ENCODE measurements at places on chromosomes 11 and 22.

DNA sequence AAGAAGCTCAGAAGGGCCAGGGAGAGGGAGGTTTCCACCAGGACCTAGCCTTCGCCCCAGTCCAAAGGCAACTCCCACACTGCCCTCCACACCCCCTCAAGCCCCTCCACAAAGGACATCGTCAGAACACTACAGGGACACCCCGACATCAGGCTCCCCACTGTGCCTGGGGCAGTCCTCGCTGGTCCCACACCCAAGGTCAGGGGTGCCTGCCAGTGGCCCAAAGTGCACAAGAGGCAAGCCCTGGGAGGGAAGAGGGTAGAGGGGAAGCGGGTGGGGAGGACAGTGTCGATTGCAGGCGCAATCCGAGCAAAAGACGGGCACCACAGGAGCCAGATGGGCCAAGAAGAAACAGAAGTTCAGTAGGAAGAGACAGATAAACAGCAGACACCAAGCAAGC, 35.6 kb upstream of the JAM3 start:
- no peak for DNase-seq

- DNase-seq = peak; percentile 63
Observed at GRCh38 chr11:66725647-66726046, 3.4 kb downstream of the SPTBN2 start.

GRCh38 chr22:20807315-20807752, 33.4 kb downstream of the SERPIND1 start:
- peak; percentile 86 for DNase-seq

DNA sequence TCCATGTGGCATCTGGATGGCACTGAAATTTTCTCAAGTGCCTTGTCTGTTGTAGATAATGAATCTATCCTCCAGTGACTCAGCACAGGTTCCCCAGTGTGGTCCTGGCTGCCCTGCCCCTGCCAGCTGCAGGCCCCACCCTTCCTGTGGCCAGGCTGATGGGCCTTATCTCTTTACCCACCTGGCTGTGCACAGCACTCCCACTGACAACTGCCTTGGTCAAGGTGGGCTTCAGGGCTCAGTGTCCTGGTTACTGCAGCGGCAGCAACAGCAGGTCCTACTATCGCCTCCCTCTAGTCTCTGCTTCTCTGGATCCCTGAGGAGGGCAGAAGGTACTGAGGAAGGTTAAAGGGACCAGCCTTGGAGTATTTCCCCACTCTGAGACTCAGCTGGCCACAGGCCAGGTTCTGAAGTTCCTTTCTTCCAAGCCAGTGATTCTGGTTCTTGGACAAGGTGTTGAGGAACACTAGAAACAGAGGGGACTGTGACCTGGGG, 3.1 kb downstream of the HMBS start:
- no peak for DNase-seq

DNA sequence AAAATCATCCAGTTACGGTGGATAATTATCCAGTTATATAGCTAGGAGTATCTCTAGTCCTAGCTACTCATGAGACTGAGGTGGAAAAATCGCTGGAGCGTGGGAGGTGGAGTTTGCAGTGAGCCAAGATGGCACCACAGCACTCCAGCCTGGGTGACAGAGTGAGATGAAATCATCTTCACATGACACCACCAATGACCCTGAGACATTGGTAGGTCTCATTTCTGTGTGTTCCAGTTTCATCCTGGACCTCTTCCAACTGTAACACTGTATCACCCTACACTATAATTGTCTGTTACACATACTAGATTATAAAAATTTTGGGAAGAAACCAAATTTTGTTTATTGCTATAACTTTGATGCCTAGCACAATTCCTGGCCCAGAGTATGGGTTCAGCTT, 446.8 kb downstream of the TMEM135 start:
- no peak for DNase-seq

DNA sequence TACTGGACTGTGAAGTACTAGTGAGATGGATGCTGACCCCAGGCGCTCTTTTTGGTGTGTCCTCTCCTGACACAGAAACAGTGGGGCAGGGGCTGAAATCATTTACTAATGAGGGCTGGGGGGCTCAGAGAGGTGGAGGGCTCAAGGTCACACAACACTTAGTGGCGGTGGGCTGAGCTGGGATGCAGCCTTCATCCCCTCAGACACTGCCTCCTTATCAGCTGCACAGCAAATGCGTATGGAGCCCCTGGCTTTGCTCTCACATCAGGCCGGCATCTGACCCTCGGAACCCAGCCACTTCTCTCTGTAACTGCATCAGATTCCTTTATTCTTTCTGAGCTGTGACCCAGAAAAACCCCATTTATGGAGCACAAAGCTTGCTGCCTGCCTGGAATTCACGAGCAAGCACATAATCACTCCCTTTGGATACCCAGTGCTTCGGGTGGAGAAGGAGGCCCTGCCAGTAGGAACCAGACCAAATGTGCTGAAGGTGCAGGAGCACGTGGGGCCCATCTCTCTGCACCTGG, 736.6 kb downstream of the TBC1D22A start:
- no peak for DNase-seq

- no peak for DNase-seq
Observed at GRCh38 chr11:69512136-69512535, 30.7 kb downstream of the LINC01488 start.

DNA sequence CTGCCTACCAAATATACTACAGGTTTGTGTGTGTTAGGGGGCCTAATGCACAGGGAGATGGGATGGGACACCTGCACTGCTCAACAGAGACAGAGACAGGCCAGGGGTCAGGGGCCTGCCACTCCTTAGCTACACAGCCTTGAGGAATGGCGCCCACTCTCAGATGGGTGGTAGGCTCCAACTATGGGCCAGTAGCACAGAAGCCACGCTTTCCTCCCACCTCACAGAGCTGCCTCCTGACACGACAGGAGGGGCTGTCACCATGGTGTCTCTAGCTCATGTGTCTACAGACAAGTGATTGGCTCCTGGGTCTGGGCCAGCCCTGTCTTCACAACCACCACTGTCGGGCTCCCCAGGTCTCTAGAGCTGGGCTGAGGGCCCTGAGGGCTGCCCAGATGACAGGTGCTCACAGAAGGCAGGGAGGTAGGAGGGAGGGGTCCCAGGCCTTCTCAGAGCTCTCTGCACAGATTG, 81.8 kb downstream of the DGCR2 start:
- no peak for DNase-seq

Measured in renal cortical epithelial cell (primary cell).